ENCODE measurements at places on chromosomes 7 and 10.

- DNase-seq, result no peak
These were observed 38.5 kb downstream of the CRTAC1 start for GRCh38 chr10:97991871-97992270.

DNA sequence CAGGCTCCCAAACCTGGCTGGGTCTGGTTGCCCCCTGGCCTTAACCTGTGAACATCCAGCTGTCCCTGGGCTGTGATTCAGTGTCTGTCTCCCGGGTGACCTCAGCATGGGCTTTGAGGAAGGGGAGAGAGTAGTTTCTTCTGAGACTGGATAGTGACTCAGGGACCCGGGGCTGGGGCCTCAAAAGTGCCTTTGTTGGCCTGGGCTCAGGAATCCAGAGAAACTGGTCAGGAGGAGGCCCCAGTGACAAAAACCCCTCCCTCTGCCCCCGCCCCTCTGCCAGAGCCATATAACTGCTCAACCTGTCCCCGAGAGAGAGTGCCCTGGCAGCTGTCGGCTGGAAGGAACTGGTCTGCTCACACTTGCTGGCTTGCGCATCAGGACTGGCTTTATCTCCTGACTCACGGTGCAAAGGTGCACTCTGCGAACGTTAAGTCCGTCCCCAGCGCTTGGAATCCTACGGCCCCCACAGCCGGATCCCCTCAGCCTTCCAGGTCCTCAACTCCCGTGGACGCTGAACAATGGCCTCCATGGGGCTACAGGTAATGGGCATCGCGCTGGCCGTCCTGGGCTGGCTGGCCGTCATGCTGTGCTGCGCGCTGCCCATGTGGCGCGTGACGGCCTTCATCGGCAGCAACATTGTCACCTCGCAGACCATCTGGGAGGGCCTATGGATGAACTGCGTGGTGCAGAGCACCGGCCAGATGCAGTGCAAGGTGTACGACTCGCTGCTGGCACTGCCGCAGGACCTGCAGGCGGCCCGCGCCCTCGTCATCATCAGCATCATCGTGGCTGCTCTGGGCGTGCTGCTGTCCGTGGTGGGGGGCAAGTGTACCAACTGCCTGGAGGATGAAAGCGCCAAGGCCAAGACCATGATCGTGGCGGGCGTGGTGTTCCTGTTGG is at the start of gene CLDN4:
CLDN4 (plus strand) TSS at position 316 of the 903 bp plus-strand sequence; CDS start at position 522, 206 bp downstream.
- DNase-seq, result no peak

- DNase-seq, result peak; percentile 73
These were observed 81.7 kb downstream of the RNF216 start for GRCh38 chr7:5699467-5700384.

- no peak for DNase-seq
These were observed at the start of gene LBX1 for GRCh38 chr10:101229266-101230182. LBX1 (minus strand) TSS chr10:101229463; CDS start chr10:101228815, 648 bp downstream.

DNA sequence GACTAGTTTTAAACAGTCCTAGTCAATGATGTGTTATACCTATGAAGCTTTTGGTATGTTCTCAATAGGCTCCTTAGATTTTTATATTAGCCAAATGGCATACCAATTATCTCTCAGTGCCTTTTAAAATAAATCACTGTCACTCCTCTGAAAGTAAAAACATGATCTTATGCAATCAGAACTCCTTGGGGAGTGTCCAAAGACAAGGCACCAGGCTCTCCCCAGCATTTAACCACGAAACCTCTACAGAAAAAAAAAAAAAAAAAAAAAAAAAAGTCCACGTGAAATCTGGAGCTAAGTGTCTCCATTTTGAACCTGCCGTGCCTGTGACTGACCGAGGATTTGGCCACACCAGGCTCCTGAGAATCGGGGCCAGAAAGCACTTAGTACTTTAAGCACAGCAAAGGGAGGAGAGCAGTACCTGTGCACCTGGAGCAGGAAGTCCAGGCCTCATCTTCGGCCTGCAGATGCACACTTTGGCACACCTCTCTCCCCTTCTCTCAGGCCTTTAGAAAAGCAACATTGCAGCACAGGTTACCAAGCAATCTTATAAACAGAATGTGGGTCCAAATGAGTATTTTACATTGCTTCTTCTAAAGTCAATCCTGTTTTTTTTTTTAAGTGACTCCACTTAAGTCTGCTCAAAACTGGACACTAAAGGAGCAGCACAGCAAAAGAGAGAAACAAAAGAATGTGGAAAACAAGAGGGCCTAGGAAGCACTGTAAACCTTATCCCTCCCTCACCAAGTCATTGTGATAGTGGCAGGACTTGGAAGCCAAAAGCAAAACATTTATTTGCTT is 1.5 kb downstream of the FAM13C start:
- no peak for DNase-seq

DNA sequence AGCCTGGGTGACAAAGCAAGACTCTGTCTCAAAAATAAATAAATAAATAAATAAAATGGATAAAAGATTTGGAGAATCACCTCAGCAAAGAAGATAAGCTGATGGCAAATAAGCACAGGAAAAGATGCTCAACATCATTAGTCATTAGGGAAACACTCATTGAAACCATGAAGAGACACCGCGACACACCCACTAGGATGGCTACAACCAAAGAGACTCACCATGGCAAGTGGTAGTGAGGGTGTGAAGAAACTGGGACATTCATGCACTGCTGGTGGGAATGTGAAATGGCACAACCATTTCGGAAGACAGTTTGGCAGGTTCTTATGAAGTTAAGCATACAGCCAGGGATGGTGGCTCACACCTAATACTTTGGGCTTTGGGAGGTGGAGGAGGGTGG is 37.8 kb upstream of the FXYD4 start:
- no peak for DNase-seq

- no peak for DNase-seq
These were observed 655.0 kb upstream of the MGMT start for GRCh38 chr10:128812000-128812399.

GRCh38 chr7:32381024-32381601 is 109.1 kb downstream of the LSM5 start:
- DNase-seq, result no peak

GRCh38 chr10:59582058-59582457 is 127.6 kb downstream of the SLC16A9 start:
- DNase-seq, result no peak

DNA sequence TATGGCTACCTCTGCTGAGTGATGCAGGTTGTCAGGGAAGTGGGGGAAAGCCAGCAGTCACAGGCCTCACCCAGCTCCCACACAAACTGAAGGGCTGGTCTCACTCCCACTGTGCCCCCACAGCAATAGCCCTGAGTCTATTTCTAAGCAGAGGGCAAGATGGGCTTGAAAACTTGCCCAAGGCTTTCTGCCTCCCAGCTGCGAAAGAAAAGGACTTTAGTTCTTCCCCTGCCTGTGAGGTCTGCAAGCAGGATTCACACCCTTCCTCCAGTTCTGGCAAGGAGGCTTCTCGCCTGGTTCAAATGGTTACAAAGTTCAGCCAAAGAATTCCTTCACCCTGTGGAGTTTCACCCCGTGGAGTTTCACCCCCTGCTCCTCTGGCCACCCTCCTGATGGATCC is 63.3 kb upstream of the PRLHR start:
- DNase-seq, result no peak

GRCh38 chr7:159212226-159212625 is 67.6 kb upstream of the VIPR2 start:
- no peak for DNase-seq

GRCh38 chr10:121667948-121668313 is 69.7 kb upstream of the FGFR2 start:
- no peak for DNase-seq

DNA sequence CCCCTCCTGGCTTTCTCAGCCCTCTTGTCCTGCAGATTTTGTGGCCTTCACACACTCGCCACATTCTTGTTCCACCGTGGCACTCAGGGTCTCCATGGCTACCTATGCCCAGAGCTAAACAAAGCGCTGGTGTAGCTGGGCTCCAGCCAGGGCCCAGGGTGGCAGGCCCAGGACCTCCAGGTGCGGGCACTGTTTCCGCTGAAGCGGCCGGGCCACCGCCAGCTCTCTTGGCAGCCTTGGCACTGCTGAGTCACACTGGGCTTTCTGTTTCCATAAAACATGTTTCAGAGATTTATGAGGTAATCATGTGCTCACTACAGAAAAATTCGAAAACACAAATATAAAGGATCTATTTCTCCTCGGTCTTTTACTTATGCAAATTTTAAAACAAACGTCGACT is 51.3 kb downstream of the AOC1 start:
- DNase-seq, result no peak

GRCh38 chr10:6522230-6522629 is 57.8 kb downstream of the PRKCQ start:
- DNase-seq, result no peak

GRCh38 chr10:7261351-7261750 is 149.5 kb downstream of the SFMBT2 start:
- DNase-seq, result no peak

GRCh38 chr7:142889816-142890215 is 4.3 kb upstream of the TRPV6 start:
- DNase-seq, result no peak

- no peak for DNase-seq
These were observed 4.1 kb downstream of the PPIF start for GRCh38 chr10:79351332-79351731.

GRCh38 chr7:16801111-16801542 is 3.7 kb downstream of the AGR2 start:
- DNase-seq, result no peak

GRCh38 chr7:88042157-88042556 is 108.1 kb downstream of the ADAM22 start:
- no peak for DNase-seq

- DNase-seq, result no peak
These were observed 8.8 kb upstream of the VIPR2 start for GRCh38 chr7:159153511-159153910.

GRCh38 chr7:98283127-98283886 is 1.8 kb downstream of the BRI3 start:
- DNase-seq, result no peak

GRCh38 chr10:57141708-57142107 is 780.6 kb upstream of the ZWINT start:
- DNase-seq, result no peak

DNA sequence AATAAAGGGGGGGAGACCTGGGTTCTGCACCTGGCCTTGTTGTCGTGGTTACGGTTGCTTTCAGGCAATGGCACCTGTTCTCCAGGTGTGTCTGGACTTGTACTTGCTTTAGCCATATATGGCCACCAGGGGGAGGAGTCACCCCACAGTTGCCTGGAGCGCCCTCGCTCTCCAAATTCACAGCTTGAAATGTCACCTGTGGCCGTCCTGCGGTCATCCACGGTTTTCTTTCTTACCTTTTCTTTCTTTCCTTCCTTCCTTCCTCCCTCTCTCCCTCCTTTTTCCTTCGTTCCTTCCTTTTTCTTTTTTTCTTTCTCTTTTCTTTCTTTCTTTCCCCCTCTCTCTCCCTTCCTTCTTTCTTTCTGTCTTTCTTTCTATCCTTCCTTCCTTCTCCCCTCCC is 157.2 kb upstream of the ZNF92 start:
- DNase-seq, result no peak

DNA sequence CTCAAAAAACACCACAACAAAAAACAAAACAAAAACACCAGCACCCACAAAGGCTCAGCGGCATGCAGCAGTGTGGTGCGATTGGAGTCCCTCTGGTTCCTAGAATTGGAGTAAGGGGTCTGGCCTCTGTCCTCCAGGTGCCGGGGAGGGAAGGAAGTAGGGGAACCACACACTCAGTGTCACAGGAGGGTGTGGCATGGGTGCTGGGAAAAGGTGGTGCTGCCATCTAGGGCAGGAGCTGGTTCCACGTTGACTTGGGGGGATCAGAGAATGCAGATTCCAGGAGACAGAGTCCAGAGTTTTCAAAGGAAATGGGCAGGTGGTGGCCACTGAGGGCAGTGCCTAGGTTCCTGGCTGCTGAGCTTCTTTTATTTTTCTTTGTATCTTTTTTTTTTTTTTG is 19.8 kb upstream of the WIPI2 start:
- DNase-seq, result no peak

DNA sequence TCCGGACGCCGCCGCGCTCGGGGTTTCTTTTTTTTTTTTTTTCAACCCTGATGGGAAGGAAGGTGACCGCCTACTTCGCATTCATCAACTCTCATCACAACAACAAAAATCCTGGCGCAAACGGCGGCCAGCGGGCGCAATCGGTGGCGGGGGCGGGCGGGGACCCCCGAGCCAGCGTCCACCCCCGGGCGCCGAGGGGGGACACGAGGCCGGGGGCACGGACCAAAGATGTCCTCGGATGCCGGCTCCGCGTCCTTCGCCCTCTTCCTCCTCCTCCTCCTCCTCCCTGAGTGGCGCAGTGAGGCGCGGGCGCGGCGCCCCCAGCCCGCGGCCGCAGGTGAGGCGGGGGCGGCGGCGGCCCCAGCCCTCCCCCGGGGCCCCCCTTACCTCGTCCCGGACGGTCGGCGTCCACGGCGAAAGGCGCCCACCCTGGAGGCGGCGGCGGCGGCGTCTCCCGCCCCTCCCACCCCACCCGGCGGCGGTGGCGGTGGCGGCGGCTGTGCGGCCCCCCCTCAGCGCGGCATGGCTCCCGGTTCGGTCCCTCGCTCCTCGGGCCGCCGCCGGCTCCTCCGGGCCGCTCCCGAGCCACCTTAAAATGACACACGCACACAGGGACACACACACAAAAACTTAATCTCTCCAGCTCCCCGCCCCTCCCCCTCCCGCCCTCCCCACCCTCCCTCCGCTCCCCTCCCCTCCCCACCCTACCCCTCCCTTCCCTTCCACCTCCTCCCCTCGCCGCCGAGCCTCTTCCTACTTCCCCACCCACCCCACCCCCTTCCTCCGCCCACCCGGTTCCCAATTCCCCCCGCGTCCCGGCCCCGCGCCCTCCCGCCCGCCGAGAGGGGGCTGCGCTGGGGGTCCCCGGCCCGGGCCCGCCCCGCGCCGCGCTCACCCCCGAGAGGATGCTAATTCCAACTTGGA is at the start of gene CTBP2:
CTBP2 (minus strand) TSS at position 632 of the 924 bp plus-strand sequence.
- DNase-seq, result no peak

DNA sequence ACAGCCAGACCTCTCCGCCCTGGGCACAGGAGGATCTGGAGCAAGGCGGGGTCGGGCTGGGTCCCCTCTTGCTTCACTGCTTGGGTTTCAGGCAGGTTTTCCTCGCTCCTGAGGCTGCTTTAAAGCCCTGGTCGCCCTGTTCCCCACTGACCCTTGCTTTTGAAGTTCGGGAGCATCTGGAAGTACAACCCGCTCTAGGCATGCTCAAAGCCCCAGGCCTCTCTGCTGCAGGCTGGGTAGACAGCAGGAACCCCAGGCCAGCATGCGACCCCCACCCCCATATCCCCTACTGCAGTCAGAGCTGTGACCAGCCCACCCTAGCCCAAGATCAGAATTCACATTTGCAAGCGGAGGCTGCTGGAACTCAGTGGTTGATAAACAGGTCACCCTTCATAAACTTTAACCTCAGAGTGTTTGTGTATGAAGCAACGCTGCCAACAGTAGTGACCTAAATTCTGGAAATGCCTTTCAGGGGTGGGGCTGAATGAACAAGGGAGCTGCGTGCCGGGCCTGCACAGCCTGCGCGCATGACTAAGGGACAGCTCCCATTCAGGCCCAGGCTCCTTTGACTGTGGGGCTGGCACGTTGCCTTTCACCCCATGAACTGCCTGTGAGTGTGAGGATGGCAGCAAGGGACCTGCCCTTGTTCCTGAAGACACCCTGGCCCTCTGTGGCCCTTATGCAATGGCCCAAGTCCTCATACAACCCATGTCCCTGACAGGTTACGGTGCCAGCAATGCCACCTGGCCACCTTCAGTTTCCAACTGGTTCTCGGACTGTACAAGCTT is 52.5 kb downstream of the PROSER2 start:
- DNase-seq, result no peak

- DNase-seq, result no peak
These were observed 82.3 kb upstream of the FZD1 start for GRCh38 chr7:91181949-91182348.

GRCh38 chr10:129330211-129330610 is 136.8 kb upstream of the MGMT start:
- DNase-seq, result no peak
